ENCODE measurements at places on chromosomes 16 and 17.

GRCh38 chr17:62178579-62178978, 113.5 kb upstream of the MED13 start:
- no peak for DNase-seq

DNA sequence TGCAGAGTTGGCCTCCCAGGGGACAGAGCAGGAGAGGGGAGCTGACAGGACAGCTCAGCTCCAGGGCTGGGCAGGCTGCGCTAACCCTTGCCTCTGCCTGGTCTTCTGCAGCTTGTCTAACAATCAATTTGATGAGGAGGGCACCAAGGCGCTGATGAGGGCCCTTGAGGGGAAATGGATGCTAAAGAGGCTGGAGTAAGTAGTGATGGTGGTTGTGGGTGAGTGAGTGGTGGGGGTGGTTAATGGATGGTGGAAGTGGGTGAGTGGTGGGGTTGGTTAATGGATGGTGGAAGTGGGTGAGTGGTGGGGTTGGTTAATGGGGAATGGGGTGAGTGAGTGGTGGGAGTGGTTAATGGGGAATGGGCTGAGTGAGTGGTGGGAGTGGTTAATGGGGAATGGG, 22.0 kb upstream of the CPNE2 start:
- no peak for DNase-seq

DNA sequence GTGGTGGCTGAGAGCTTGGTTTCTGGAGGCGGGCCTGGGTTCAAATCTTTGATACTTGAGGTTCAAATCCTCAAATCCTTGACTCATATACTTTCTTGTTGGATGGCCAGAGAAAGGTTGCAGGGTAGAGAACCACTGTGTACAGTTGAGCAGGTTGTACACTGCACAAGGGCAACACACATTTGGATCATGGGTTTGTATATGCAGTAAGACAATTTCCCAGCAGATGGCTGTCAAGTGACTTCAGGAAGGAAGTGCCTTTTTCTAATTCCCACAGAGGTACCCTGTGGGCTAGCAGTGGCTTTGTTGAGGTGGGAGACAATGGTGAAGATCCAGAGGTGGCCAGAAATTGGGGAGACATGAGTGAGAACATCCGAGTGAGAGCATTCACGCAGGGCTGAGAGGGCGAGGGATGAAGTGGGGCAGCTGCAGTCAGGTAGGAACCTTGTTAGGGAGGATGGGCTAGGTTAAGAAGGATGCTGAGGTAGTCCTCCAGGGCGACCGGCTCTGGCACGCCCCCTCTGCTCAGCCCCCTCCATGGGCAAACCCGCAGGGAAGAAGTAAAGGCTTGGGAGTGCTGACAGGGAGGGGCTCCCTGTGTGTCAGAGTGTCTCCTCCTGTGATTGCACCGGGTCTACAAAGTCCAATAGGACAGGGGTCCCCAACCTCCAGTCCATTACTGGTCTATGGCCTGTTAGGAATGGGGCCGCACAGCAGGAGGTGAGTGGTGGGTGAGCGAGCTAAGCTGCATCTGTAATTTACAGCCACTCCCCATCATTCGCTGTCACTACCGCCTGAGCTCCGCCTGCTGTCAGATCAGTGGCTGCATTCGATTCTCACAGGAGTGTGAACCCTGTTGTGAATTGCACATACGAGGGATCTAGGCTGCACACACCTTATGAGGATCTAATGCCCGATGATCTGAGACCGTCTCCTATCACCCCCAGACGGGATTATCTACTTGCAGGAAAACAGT, 2.7 kb downstream of the C16orf89 start:
- no peak for DNase-seq

DNA sequence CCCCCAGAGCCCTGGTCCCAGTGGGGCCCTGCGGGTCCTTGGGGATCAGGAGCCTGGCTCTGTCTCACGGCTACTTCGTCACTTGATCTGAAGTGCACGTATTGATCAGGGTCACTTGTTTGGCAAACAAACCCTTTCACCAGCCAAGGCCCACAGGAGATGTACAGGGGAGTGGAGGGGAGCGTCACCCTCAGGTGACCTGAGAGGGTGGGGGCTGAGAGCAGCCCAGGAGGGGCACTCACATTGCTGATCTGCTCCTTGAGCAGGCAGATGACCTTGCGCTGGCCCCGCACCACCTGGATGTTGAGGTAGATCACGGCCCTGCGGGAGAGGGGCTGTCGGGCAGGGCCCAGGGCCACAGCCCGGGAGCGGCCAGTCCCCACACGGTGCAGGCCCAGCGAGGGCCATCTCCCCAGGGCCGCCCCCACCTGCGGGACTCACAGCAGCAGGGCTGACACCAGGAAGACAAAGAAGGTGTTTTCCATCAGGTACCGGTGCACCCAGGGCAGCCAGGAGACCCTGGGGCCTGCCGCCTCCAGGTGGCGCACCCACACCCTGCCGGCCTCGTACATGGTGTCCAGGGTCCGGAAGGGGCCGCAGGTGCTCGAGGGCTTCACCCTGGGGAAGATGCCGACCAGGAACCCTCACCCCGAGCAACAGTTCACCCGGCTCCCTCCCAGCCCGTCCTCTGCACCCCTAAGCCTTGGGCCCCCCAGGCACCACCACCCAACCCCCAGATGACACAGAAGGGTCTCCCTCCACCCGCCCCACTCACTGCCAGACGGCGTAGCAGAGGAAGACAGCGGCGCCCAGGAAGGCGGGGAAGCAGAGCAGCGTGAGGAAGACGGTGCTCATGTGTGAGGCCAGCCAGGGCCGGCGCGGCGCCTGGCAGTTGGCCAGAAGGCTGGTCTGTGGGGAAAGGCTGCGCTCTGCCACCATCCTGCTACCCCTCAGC, 11.3 kb downstream of the TMC6 start:
- no peak for DNase-seq

- DNase-seq = no peak
Observed at GRCh38 chr16:12988071-12988470, 86.7 kb downstream of the SHISA9 start.

DNA sequence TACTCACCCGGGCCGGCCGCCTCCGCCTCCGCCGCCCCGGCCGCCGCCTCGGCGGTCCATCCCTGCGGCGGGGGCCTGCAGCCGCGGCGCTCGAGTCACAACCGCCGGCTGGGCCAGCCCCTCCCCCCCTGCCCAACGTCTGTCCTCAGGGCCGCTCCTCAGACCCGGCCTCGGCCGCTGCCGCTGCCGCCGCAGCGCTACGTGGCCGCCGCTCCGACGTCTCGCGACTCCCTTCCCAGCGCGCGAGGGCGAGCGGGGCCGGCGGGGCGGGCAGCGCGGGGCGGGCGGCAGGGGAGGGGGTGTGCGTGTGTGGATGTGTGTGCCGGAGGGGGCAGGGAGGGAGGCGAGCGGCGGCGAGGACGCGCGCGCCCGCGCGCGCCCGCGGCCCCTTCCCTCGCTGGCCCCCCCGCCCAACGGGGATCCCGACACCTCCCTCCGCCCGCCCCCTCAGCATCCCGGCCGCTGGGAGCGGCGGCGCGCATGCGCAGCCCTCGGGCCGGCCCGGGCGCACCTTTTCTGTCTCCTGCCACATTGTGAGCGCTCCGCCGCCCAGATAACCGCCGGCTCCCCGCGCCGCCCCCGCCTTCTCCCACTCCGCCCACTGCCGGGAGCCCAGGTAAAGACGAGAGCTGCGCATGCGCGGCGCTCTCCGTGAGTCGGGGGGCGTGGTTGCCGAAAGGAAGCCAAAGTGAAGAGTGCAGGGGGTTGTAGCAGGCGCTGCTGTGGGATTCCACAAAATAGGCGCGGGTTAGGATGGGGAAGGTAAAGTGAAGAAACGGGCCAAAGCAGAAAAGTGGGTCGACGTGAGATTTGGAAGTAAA, at the start of gene ZNF652:
Gene ZNF652, minus strand, starts transcription at position 349 of the 821 bp plus-strand sequence. CDS start 44,525 bp downstream, outside the sequence.
- DNase-seq = peak; percentile 97

DNA sequence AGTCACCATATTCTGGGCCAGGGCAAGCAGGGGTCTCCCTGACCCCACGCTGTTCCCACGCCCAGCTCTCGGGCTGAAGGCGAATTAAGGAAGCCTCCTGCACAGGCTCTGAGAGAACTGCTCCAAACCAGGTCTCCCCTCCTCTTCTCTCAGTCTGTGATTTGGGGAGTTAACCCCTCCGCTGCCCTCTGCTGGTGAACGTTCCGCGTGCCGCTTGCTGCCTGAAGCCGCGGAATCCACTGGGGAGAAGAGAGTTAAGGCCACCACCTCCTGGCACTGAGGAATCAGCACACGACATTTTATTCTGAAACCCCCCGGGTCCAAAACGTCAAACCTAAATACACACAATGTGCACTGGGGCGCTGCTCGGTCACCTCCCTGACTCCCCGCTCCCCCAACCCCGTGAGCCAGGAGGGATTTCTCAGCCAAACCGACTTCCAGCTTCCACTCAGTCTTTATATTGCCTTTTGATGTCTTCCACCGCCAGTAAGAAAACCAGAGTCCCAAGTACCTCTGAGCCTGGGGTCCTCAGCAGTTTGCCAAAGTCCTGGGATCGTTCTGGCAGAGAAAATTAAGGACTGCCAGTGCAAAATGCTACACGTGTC, 54.4 kb upstream of the RCVRN start:
- no peak for DNase-seq

GRCh38 chr16:28196387-28196987, 15.3 kb downstream of the XPO6 start:
- no peak for DNase-seq

DNA sequence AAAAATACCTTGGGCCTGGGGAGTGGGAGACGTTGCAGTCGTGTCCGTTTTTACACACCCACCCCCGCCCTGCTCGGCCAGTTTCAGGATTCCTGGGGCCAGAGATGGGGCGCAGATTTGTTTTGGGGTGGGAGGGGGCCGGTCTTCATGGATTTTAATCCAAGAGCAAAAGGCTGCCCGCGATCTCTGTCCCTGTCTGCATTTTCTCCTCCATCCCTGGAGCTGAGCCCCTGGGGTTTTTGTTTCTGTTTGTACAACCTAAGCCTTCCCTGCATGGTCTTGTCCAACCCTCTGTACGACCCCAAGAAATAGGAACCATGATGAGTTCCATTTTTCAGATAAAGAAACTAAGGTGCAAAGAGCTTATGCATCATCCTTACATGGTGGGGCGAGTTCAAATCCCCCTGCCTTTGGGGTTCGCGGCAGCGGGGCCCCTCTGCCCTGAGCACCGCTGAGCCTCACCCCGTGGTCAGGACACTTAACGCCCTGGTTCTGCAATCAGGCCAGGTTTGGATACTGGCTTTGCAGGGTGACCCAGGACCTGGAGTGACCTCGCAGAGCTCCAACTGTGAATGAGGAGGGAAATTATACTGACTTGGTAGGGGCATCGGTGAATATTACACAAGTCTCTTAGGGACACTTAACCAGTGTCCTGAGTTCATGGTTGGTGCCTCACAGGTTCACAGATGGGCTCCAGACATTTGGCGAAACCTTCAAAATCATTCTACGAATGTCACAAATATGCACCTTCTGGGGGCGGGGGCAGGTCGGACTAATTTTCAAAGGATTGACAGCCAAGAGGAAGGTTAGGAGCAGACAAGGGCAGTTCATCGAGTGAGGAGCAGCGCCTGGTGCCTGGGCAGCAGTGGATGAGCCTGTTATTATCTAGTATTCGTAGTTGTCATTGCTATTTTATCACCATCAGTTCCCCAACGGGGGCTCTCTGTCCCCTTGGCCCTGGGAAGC, 4.1 kb upstream of the FOXF1 start:
- no peak for DNase-seq

DNA sequence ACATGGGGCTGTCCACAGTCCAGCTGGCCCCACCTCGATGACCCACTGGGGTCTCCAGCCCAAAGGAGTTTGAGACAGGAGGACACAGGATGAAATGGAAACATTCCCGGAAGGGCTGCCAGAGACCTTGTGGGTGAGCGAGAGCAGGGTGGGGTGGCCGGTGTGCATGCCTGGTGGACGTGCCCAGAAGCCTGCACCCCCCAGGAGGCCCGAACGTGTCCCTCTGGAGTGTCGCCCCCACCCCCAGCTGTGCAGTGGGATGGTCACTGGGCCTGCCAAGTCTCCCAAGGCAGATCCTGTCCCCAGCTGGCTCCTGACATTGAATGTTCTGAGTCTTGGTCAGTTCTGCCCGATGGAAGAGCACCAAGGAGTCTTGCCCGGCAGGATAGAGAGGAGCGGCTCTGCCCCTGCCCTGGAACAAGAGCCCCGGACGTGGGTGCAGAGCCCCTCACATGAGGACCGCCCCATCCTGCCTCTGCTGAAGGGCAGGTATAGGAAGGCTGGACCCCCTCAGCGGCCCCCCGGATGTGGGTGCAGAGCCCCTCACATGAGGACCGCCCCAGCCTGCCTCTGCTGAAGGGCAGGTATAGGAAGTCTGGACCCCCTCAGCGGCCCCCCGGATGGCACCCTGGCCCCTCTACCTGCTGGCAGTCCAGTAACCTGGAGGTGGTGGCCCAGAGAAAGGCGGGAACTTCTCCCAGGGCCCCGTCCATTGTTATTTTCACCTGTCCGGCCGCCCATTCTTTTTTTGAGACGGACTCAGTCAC, 3.1 kb upstream of the CAPN15 start:
- DNase-seq = no peak

DNA sequence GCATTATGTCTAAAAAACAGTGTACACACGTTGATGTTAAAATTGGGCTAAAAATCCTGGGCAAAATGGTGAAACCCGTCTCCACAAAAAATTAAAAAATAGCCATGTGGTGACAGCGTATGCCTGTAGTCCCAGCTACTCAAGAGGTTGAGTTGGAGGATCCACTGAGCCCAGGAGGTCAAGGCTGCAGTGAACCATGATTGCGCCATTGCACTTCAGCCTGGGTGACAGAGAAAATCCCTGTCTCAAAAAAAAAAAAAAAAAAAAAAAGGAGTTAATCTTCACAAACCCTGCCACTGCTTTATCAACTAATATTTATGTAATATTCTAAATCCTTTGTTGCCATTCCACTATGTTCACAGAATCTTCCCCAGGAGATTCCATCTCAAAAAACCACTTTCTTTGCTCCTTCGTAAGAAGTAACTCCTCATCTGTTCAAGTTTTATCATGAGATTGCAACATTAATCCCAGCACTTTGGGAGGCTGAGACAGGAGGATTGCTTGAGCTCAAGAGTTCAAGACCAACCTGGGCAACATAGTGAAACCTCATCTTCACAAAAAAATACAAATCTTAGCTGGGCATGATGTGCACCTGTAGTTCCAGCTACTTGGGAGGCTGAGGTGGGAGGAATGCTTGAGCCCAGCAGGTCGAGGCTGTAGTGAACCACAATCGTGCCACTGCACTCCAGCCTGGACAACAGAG, 1.9 kb upstream of the C16orf87 start:
- no peak for DNase-seq

DNA sequence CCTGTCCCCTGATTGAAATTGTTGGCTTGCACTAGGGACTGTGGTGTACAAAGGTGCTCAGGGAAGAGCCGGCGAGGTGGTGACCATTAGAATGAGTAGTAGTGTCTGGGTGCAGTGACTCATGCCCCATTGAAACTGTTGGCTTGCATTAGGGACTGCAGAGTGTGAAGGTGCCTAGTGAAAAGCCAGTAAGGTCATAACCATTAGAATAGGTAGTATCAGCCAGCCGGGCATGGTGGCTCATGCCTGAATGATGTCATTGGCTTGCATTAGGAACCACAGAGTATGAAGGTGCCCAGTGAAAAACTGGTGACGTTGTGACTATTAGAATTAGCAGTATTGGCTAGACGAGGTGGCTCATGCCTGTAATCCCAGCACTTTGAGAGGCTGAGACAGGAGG, 78.9 kb downstream of the ABCC6 start:
- DNase-seq = no peak

DNA sequence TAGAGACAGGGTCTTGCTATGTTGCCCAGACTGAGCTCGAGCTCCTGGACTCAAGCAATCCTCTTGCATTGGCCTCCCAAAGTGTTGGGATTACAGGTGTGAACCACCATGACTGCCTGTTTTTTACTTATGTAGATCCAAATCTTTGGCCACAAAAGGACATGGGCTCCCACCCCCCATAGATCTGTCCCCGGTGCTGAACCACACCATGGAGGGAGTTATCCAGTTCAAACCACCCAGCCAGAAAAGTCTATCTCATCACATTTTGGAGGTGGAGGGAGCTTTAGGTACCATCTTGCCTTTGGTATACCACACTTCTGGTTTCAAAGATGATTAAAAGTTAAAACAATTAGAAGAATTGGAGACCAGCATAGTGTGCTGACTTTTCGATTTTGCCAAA, 26.2 kb downstream of the SHISA9 start:
- no peak for DNase-seq
